T-cell (primary cell): ENCODE measurements at places on chromosomes 1 and 21. TPM values are rescaled to one million over a fixed set of nuclear protein-coding genes. Genes with fewer than 3 reads are reported as not detected.

GRCh38 chr1:117201808-117202207, 8.9 kb downstream of the VTCN1 start:
- DNase-seq, result no peak

- no peak for DNase-seq
Observed at GRCh38 chr1:151689494-151689893, 27.1 kb downstream of the CELF3 start.

GRCh38 chr21:41956926-41957729, 3.3 kb upstream of the C2CD2 start:
- DNase-seq, result no peak

GRCh38 chr1:21152423-21153100, 24.1 kb downstream of the EIF4G3 start:
- DNase-seq, result no peak

DNA sequence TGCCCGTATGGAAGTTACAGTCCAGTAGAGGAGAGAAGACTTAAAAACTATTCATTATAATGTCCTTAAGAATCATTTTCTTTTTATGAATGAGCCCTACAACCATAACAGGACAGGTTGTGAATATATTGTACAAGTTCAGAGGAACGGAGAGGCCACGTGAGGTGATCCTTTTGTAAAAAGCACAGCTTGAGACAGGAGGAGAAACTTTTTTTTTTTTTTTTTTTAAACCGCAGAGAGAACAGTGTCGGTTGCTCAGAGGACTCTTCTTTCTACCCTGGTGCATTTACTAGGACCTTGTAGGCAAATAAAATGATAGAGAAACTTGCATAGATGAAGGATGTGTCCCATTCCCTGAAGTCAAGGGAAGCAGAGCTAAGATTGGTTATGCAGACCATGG, 32.1 kb downstream of the DYRK1A start:
- no peak for DNase-seq

- no peak for DNase-seq
Observed at GRCh38 chr21:27827972-27828371, 861.1 kb upstream of the ADAMTS5 start.

DNA sequence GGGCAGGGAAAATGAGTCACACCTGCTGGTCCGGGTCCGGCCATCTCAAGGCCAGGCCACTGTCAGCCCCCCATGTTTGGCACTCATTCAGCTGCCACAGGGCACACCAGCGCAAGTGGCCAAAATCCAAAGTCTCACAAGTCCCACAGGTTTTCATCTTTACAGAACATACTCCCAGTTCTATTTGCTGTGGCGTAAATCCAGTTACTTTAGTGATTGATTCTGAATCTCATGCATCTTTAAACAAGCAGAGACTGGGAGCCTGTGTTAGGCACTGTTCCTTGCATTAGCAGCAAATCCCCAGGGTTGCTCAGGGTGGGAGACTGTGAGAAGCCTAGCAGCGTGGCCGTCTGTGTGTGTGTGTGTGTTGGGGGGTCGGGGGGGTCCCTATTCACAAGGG, 1.1 kb upstream of the SLC2A5 start:
- no peak for DNase-seq

Gene TDRD5
- not detected for total RNA-seq

Gene DIRAS3
- total RNA-seq, result not detected

Gene HSD3B2
- 1.1 TPM for total RNA-seq

Gene PTCH2
- 1.3 TPM for total RNA-seq

Gene C4BPA
- total RNA-seq, result not detected
